Activated T-helper 9 cell treated with anti-CD3 and anti-CD28 coated beads, Interleukin-2, amount 50 U/mL, for 16 hours (primary cell): ENCODE measurements at places on chromosomes 3 and 15.

- DNase-seq = no peak
Measured at GRCh38 chr3:191894406-191894805, 433.4 kb downstream of the PYDC2 start.

DNA sequence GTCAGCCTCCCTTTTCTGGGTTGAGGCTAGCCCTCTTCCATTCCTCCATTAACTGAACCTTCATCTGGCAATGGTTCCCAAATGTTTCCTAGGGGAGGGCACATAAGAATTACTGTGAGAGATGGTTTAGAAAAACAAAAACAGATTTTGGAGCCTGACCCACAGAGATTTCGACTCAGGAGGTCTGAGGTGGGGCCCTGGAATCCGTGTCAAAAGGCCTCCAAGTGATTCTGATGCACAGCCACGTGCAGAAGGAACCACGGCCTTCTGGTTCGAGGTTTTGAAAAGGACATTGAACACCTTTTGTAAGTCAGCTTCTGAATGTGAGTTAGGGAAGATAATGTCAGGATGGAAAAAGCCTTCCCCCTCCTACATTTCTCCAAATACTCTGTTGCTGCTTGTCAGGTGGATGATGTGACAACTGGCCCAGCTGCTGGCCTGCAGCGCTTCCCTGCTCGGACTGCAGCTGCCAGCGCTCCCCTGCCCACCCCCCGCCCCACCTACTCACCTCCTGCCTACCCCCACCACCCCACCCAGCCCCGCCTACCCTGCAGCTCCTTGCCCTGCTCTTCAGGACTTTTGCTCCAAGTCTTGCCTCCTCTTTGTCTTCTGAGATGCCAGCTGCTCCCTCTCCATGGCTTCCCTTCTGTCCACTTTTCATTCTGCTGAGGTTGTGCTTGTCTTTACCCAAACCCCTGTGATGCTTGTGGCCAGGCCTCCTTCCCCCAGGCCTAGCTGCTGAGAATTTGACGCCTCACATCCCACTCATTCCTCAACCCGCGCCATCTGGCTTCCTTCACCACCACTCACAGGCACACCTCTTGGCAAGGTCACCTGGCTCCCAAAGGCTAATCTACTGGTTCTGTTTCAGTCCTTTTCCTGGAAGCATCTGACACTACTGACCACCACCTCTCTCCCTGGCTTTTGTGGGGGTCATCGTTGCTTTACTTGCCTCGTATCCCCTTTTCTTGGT lies 6.6 kb downstream of the EHD4 start:
- no peak for DNase-seq

- DNase-seq = no peak
Measured at GRCh38 chr3:49294343-49294742, 17.3 kb upstream of the C3orf62 start.

DNA sequence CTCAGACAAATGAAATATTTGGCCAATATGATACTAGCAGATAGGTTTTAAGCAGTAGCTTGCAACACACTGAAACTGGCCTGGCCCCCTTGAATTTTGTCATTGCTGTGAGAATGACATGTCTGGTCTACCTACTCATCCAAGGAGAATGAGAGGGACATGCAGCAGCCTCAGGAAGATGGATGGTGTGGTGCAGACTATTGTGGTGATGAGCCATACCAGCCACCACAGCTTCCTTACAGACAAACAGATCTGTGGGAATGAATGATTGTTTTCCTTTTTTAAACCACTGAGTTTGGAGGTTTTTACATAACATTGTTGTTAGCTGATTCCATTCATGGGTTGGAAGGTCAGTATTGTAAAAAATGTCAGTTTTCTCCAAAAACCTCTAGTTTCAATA lies 133.7 kb upstream of the POU1F1 start:
- DNase-seq = no peak

GRCh38 chr3:177196008-177196455 lies 1.2 kb downstream of the TBL1XR1 start:
- no peak for DNase-seq

- no peak for DNase-seq
Measured at GRCh38 chr15:49926740-49927139, 192.3 kb downstream of the ATP8B4 start.

- no peak for DNase-seq
Measured at GRCh38 chr15:57862761-57863160, 156.2 kb downstream of the POLR2M start.
